ENCODE measurements at places on chromosomes 5 and 9.

GRCh38 chr5:56094579-56095361, 100.0 kb upstream of the IL6ST start:
- peak; percentile 62 for DNase-seq

DNA sequence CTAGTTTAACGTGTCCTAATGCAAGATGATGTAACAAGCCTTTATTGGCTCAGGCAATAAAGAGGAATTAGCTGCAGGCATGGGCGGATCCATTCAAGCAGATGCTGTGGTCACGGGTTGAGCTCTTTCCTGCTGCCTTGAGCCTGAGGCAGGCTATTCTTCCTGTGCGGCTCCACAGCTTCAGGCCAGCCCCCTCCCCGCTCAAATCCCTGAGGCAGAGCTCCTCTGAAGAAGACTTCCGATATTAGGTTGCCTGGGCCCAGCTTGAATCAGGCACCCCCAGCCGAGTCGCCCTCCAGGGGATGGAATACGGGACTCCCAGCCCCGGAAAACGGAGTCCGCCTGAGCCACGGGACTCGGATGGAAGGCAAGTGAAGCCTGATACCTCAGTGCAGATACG, 95.0 kb upstream of the RUFY1 start:
- no peak for DNase-seq

DNA sequence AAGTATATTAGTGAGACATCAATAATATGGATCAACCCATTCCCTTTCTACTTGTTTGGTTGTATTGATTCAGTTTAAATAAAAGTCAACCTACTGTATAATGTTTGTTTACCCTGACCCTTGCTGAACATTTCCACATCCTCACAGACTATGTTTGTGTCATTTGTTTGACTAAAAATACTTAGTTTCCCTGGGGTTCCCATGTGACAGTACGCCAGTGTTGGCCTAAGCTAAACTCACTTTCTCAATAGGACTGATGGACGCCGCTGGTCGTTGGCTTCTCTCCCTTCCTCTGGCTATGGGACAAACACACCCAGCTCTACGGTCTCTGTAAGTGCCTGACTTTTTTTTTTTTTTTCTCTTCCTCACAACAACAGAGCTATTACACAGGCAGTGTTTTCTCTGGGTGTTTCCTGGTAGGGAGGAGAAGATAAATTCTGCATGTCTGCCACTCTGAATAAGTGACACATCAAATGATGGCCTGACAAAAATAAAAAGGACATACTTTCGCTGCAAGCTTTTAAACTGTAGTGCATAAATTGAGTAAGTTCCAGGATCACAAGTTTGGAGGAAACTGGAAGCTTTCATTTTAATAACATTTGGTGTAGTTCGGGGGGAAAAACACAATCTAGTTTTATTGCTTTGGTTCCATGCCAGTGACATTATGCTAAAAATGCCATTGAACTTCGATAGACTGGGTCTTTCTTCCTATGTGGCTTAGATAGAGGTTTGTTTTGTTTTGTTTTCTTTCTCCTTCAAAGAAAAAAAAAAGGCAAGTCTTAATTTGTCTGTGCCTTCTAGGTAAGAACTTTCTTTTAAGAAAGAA, 101.0 kb downstream of the CD180 start:
- no peak for DNase-seq

- no peak for DNase-seq
These were observed 129.7 kb downstream of the GOLPH3 start for GRCh38 chr5:32044434-32044833.

GRCh38 chr9:92359394-92359995, 33.7 kb downstream of the CENPP start:
- DNase-seq: no peak

GRCh38 chr5:119220576-119221197, 135.1 kb upstream of the TNFAIP8 start:
- no peak for DNase-seq

GRCh38 chr5:116225281-116225922, 140.6 kb downstream of the COMMD10 start:
- no peak for DNase-seq

GRCh38 chr5:18311266-18311665, 677.0 kb downstream of the TAF11L14 start:
- DNase-seq: no peak

DNA sequence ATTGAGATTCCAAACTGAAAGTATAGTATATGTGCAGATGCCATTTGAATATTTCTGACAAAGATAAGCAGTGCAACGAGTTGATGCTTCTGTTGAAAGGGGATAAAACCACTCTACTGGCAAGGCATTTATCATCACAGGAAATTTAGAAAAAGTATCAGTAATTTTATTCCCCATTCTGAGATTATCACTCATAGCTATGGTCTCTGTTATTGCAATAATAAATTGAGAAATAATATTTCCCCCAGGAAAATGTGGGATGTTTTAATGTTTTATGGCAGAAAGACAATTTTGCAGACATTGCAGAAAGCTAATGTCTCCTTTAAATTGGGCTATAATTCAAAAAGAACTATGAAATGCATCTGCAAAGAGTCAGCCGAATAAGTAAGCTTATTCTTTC, 1612.7 kb upstream of the ACO1 start:
- DNase-seq: no peak

- DNase-seq: no peak
These were observed 85.0 kb upstream of the SSBP2 start for GRCh38 chr5:81835814-81836367.

DNA sequence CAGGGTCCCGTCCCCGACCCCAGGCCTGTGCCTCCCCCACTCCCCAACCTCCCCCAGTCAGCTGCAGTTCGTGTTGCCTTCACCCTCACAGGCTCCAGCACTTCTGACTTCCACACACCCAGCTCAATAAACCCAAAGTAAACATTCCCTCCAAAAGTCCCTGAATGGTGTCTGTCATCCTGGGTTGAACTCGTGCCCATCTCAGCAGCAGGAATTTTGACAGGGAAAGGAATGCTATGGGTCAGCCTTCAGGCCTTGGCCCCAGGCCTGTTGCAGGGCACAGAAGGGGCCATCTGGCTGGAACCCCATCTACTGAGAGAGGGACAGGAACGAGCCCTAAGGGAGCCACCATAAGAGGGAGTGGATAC, 29.6 kb upstream of the CNOT6 start:
- DNase-seq: no peak

- DNase-seq: no peak
These were observed 108.7 kb downstream of the RXRA start for GRCh38 chr9:134434894-134435506.

DNA sequence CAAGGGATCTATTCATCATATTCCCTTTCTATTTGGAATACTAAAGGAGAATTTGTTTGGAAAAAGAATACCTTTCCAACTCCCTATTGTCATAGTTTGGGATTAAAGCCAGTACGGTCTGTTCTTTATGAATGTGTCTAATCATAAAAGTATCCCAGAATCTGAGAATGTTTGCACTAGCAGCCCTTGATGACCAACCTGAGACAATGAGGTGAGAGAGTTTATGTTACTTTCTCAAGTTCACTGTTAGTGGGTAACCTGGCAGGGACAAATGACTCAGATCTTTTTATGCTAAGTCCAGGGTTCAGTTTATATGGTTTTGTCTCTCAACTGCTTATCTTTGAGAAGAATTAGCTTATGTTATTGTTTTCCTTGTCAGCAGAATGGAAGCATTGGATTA, 25.3 kb upstream of the TLR4 start:
- no peak for DNase-seq

- no peak for DNase-seq
These were observed 56.2 kb downstream of the TMOD1 start for GRCh38 chr9:97557606-97558095.

DNA sequence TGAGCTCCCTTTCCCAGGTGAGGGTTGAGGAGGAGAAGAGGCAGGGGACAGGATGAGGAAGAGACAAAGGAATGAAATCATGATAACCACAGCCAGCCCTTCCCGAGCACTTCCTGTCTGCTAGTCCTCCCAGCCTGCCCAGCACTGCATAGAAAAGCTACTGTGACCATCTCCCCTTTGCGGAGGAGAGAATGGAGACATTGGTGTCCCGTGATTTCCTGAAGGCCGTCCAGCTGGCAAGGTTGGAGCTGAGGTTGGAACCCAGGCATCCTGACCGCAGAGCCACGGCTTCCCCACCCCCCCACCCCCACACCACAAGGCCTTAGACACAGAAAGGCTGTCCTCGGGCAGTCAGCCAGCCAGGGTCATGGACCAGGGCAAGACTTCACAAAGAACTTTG, 131.1 kb upstream of the ICE1 start:
- no peak for DNase-seq

DNA sequence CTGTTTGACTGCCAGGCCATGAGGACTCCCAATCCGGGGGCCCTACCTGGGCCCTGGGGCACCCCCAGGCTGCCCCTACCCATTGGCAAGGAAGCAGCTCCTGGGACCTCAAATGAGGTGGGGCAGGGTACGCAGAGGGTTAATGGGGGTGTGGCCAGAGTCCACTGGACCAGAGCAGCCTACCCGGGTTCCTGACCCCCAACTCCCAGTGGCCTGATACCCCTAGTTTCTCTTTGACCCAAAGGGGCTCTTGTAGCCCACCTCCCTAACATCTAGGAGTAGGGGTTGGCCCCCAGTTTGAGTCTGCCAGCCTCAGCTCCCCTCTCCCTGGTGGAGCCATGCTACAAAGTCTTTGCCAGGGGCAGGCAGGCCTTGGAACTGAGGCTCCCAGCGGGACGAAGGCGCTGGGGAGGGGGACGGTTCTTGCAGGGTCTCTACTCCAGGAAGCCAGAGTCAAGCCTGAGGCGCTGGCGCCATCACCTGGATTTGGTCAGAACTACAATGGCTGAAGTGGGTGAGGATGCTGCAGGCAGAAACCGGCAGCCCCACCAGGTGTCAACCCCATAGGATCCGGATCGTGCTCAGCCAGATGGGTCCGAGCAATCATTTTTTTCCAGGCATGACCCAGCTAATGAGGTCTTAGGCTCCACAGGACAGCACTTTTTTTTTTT, 8.4 kb upstream of the CERCAM start:
- peak; percentile 34 for DNase-seq

Measured in stimulated activated CD8-positive, alpha-beta memory T cell treated with anti-CD3 and anti-CD28 coated beads, Interleukin-2, amount 100 ng/mL, for 48 hours (primary cell).